ENCODE measurements at places on chromosomes 12 and 14.

DNA sequence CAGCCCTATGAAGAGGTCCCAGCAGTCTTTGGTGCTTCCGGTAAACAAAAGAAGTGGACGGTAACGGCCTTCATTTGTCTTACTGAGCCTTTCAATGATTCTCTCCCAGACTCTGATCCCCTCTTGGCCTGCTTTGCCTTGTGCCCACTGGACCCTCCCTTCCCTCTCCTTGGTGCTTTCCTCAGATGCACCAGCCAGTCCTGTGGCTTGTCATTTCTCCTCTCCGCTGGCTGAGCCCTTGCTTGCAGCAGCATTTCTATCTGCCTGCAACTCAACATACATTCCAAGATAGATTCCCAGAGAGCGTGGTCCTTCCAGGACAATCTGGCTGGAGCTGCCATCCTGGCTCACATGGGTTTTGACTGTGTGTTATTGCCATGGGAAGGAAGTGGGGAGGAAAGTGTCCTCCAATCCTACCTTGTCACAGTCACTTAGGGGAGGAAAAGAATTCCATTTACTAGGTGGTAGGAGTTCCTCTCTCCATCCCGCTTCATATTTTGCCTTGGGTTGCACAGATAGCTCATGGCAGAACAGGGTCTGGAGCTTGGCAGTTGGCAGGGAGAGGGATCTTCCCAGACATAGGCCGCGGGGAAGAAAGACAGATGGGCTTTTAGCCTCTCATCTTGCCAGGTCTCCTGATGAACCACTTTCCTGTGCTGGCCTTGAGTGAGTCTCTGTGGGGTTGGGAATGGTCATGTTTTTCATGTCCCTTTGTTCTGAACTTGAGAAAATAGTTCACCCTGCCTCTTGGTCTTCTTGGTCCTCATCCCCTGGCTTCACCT lies 92.8 kb upstream of the KCNA1 start:
- DNase-seq = no peak

DNA sequence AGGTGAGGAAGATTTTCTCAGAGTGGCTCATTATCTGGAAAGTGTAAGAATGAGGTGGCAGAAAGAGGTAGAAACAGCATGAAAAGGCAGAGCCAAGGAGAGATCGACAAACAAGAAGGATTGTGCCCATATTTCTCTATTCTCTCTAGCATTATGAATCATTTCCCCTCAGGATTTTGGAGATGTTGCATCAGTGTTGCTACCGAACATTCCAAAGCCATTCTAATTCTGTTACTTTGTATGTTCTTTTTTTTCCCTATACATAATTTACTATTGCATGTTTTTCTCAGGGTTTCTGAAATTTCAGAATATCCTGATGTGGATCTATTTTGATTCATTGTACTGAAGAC lies 61.4 kb downstream of the KICS2 start:
- no peak for DNase-seq

- DNase-seq = no peak
Observed at GRCh38 chr14:91466192-91466591, 43.9 kb downstream of the PPP4R3A start.

DNA sequence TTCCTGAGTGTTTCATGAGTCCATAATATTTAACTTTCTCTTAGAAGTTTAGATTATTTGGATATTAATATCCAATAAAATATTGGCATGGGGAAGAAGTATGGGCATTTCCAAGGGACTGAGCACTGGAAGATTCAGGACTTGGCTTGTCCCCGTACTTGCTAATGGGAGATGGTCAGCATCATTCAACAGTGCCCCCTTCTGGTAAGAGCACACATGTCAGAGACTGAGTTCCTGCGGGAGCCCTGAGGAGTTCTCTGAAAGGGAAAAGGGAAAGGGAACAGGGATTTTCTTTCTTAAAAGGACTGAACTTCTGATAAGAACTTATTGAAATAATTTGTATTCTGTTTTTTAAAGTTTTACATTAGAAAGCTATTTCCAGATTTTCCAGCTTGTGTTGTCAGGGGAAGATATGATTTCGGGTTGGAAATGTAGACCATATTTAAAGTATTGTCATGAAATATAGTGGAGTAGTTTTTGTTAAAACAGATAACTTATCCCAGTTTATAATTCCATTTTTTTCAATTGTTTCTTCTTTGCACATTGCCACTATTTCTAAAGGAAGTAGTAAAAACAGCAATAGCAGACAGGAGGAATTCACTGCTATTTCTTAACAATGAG lies 59.8 kb upstream of the C12orf71 start:
- DNase-seq = peak; percentile 51

DNA sequence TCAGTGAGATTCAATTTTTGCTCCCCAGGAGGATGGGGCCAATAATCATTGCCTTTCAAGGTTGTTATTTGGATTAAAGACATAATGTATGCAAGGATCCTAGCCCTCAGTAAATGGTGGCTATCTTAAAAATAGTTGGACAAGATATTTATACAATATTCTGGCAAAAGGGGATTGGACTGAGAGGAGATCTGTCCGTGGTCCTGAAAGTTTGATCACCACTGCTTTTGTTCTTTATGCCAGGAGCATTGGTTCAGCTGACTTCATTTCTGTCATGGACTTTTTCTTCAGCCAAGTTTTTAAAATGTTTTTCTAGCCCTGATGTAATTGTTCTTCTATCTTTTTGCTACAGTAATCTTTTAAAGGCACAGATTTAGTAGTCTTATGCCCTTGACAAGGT lies 70.2 kb upstream of the TCL1A start:
- DNase-seq = no peak

GRCh38 chr12:94012590-94012989 lies 135.8 kb upstream of the PLXNC1 start:
- no peak for DNase-seq

DNA sequence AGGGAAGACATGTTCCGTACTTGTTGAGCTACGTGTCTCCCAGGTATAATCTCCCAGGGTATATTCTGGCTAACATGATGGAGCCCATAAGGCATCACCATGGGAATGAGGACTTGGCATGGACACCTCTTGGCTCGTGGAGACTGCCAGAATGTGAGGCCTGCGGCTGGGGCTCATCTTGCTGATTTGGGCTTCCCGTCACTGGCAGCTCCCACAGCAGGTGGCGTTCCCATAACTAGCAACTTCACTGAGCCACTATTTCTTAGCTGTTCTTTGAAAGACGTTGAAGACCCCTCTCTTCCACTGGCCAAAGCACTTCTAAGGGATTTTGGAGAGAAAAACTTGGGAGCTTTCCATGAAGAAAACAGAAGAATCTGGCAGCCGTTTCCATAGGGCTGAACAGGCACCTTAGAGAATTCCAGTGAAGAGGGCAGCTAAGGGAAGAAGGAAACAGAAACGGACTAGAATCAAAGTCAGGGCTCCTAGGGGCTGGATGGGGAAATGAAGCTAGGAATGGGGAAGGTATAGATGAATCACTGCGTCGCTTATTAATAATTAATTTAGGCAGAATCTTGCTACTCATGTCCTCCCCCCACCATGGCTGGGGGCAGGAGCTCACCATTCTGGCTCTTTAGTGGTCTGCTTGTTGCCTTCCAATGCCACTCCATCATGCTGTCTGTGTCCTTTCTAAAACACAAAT lies 39.7 kb upstream of the FOS start:
- DNase-seq = no peak

GRCh38 chr12:92539976-92540781 lies 162.6 kb upstream of the PLEKHG7 start:
- peak; percentile 37 for DNase-seq

DNA sequence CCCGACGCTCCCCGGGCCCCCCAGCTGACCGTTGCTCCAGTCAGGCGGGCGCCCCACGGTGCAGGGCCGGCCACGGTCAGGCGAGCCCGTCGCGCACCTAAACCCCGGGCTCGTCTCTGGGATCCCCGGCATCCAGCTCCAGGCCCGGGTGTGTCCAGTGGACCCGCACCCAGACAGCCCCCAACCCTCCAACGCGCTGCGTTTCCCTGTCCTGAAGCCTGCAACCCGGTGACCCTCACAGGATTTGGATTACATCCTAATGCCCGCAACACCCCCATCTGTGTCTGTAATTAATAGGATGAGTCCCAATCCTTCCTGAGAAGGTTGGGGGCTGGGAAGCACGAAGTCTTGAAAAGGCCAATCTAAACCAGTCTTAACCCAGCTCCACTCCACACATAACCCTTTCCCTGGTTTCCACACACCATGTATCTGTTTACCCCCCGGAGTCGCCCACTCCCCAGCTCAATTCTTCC lies 10.4 kb downstream of the CPNE6 start:
- no peak for DNase-seq

- DNase-seq = peak; percentile 50
Observed at GRCh38 chr12:7162691-7163114, 26.8 kb upstream of the PEX5 start.

- DNase-seq = no peak
Observed at GRCh38 chr14:55571125-55571889, 8.7 kb upstream of the KTN1 start.

GRCh38 chr12:6460751-6461371 lies 9.0 kb downstream of the TAPBPL start:
- DNase-seq = peak; percentile 67

GRCh38 chr14:71361336-71361735 lies 454.1 kb downstream of the PCNX1 start:
- no peak for DNase-seq
